NCI-H146 (cell line): ENCODE measurements at places on chromosomes 4 and X.

DNA sequence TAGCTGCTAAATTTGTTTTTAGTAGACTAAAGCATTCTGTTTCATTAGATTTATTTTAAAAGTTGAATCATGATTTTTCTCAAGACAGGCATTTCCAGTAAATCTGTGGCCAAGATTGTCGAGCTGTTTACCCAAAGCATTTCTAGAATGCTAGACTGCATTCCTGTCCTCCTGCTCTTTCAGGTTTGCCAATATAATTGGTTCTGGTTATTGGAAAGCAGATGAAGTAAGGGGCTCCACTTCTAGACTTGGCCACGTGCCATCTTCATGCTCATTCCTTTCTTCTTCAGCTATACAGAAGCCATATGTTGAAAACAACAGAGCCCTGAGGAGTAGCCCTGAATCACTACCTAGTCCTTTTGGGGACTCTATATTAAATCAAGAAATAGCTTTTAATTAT is 62.5 kb downstream of the PGRMC2 start:
- DNase-seq = no peak

DNA sequence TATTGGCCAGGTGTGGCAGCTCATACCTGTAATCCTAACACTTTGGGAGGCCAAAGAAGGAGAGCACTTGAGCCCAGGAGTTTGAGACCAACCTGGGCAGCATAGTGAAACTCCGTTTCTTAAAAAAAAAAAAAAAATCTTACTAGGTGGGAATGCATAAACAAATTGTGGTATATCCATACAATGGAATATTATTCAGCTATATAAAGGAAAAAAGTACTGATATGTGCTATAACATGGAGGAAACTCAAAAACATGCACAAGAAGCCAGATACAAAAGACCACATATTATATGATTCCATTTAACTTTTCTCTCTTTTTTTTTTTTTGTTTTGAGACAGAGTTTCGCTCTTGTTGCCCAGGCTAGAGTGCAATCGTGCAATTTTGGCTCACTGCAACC is 13.5 kb upstream of the BCORL1 start:
- no peak for DNase-seq

- no peak for DNase-seq
Observed at GRCh38 chr4:762211-763190, 56.9 kb downstream of the PCGF3 start.

GRCh38 chrX:107674480-107675364 is 46.4 kb downstream of the PRPS1 start:
- no peak for DNase-seq

GRCh38 chr4:89737888-89738287 is 99.1 kb downstream of the SNCA start:
- no peak for DNase-seq
